ENCODE measurements at places on chromosomes 6 and 20. TPM values are rescaled to one million over a fixed set of nuclear protein-coding genes. Genes with fewer than 3 reads are reported as not detected.

DNA sequence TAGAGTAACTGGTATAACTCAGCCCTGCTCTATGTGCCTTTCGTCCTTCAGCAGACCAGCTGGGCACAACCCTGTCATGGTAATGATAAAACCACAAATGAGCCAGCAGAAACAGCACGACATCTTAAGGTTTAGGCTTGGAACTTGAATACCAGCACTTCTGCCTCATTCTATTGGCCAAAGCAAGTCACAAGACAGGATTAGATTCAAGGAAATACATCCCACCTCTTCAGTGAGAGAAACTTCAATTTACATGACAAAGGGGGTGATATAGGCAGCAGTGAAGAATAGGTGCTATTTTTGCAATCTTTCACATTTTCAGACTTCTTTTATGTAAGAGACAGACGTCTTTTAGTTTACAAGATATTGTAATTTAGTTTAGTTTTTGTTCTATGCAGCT, 69.8 kb upstream of the SLC35F1 start:
- DNase-seq: no peak

DNA sequence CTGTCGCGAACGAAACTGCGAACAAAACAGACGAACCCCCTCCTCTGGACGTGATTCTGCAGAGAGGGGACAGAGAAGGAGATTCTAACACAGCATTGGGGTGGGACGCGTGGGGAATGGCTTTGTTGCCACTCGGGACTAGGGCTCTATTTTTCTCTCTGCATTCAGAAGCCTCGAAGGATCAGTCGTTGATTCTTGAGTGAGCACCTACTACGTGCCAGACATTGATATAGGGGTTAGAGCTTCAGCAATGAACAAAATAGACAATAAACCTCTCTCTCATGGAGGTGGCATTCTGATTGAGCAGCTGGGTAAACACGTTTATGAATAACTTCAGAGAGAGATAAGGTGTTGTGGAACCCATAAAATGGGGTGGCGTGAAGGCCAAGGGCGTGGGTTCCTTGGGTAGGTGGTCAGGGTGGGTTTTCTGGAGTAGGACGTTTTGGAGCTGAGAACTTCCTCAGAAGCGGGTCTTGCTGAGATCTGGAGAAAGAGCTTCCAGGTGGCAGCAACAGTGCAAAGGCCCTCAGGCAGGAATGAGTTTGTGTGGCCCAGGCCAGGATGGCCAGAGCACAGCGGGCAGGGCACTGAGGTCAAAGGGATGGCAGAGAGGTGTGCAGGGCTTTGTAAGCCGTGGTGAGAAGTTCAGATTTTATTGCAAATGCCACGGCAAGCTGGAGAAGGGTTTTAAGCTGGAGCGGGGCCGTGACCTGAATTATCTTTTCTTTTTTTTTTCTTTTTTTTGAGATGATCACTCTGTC, 884 bp downstream of the SLC2A10 start:
- no peak for DNase-seq

DNA sequence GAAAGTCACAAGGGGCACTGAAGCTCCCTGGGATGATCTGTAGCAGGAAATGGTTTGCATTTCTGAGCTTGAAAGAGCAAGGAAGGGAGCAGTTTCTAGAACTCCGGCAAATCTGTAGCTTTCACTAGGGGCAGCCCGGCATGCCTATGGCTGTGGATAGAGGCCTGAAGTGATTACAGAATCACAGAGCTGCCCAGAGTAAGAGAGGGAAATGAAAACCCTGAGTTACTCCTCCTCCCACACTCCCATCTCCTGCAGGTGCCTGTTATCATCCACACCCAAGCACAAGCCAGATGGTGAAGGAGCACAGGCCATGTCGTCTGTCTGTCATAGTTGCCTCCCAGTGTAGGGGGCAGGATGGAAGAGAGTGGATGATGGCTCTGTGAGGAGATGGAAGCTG, 37.1 kb downstream of the HLA-F start:
- DNase-seq: no peak

CDYL gene
- 35.9 TPM for total RNA-seq

ADGRF1 gene
- not detected for total RNA-seq

BPIFA1 gene
- total RNA-seq: not detected

All from CD8-positive, alpha-beta T cell (primary cell).